Activated CD8-positive, alpha-beta T cell treated with anti-CD3 and anti-CD28 coated beads for 36 hours (primary cell): ENCODE measurements at places on chromosomes 16 and 17.
A peak's percentile ranks its signal among the peaks of the same experiment; 100 is the strongest.

- H3K4me3 ChIP-seq, result no peak overlapping the region
- no peak for DNase-seq
- H3K27ac ChIP-seq, result no peak overlapping the region
- peaks cover 2% of the 10 kb centered on the region for H3K27me3 ChIP-seq
These were observed 68.0 kb downstream of the CBLN1 start for GRCh38 chr16:49213594-49213993.

DNA sequence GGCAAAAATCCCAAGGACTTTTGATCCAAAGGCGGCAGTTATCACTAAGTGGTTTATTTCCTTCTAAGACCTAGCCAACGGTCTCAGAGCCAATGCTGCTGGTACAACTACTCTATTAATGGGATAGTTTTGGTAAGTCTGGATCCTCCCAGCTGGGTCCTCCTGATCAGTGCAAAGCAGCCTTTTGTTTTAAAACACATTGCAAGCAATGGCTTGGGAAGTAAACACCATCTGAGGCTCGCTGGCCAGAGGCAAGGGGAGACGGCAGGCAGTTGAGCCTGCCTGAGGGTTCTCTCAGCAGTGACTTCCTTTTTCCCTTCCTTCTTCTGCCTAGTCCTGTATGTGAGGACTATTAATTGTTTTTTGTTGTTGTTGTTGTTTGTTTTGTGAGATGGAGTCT, 1.6 kb upstream of the SLC5A10 start:
- no peak overlapping the region for H3K27ac ChIP-seq
- H3K4me3 ChIP-seq, result no peak overlapping the region
- H3K27me3 ChIP-seq, result no peaks in the 10 kb centered on the region

GRCh38 chr17:79803997-79804855, 7.3 kb upstream of the CBX8 start:
- H3K27ac ChIP-seq, result peak overlapping the region; percentile 89
- peak overlapping the region; percentile 74 for H3K4me3 ChIP-seq
- H3K27me3 ChIP-seq, result peaks cover 74% of the 10 kb centered on the region
- DNase-seq, result peak; percentile 95

DNA sequence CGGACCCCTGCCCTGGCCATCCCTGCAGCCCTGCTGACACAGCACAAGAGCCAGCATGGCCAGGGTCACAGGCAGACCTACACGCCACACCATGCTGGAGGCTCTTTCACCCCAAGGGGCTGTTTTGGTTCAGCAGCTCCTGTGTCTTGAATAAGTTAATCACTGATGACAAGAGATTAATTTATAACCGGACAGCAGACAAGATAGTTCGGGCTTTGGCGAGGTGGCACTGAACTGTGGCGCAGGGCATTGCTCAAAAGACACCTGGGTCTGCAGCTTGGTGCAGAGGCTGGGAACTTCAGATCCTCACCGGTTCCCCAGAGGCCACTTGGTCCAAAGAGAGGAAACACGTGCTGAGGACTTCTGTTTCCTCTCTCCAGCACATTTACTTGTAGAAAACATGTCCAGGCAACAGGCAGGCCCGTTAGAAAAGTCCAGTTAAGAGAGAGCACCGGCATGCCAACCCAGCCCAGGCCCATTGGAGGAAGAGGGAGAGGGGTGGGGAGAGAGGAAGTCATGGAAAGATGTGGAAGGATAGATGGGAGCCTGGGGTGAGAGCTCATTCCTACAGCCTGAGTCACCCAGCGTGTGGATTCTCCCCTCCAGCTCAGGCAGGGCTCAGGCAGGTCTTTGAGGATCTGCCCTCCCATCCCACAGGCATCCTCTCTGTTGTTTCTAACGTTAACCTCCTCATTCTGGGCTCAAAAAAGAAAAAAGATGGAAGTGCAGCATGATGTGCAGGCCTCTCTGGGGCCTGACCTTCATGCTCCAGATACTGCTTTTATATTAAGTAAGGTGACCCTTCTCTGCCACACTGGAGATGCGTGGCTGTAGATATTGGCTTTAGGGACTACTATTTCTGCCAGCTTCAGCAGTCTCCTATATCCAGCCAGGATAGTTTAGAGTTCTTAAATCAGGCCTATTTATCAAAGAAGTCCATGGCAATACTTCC, 80.0 kb upstream of the HNF1B start:
- H3K4me3 ChIP-seq, result no peak overlapping the region
- DNase-seq, result no peak
- no peak overlapping the region for H3K27ac ChIP-seq
- no peaks in the 10 kb centered on the region for H3K36me3 ChIP-seq
- peaks cover 17% of the 10 kb centered on the region for H3K4me1 ChIP-seq

- DNase-seq, result no peak
- peaks cover 31% of the 10 kb centered on the region for H3K36me3 ChIP-seq
- no peak overlapping the region for H3K27ac ChIP-seq
- H3K27me3 ChIP-seq, result no peaks in the 10 kb centered on the region
- H3K4me1 ChIP-seq, result peaks cover 14% of the 10 kb centered on the region
These were observed 24.9 kb downstream of the ZC3H18 start for GRCh38 chr16:88595101-88595500.
